ENCODE measurements at places on chromosomes 11 and 22.
A peak's percentile ranks its signal among the peaks of the same experiment; 100 is the strongest.

- DNase-seq: no peak
These were observed 93.1 kb upstream of the SPON1 start for GRCh38 chr11:13869398-13869886.

DNA sequence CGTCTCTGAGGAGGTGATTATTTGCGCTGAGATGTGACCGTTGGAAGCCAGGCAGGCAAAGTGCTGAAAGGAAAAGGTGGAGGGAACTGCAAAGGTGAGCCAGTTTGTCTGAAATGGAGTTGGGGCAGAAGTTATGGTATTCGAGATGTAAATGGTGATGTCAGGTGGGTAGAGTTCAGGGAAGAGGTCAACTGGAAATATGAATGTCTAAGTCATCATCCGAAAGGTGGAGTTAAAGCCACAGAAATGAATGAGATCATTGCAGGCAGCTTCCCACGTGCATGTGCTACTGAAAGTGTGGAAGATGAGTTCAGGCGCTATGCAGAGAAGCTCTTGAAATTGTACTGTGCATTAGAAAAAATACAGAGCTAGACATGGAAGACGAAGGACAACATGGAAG, 2.2 kb upstream of the BPIFC start:
- no peak for DNase-seq

GRCh38 chr22:25369041-25369440, 149.6 kb downstream of the CRYBB2 start:
- no peak for DNase-seq

GRCh38 chr11:116972691-116973090, 125.5 kb downstream of the SIK3 start:
- DNase-seq: no peak

- DNase-seq: no peak
These were observed 115.6 kb downstream of the SGSM3 start for GRCh38 chr22:40485813-40486667.

GRCh38 chr11:21794306-21794705, 398.6 kb upstream of the ANO5 start:
- DNase-seq: no peak

GRCh38 chr11:47434011-47434786, 8.0 kb upstream of the PSMC3 start:
- no peak for DNase-seq

- DNase-seq: no peak
These were observed 18.9 kb downstream of the SHANK3 start for GRCh38 chr22:50691521-50691920.

DNA sequence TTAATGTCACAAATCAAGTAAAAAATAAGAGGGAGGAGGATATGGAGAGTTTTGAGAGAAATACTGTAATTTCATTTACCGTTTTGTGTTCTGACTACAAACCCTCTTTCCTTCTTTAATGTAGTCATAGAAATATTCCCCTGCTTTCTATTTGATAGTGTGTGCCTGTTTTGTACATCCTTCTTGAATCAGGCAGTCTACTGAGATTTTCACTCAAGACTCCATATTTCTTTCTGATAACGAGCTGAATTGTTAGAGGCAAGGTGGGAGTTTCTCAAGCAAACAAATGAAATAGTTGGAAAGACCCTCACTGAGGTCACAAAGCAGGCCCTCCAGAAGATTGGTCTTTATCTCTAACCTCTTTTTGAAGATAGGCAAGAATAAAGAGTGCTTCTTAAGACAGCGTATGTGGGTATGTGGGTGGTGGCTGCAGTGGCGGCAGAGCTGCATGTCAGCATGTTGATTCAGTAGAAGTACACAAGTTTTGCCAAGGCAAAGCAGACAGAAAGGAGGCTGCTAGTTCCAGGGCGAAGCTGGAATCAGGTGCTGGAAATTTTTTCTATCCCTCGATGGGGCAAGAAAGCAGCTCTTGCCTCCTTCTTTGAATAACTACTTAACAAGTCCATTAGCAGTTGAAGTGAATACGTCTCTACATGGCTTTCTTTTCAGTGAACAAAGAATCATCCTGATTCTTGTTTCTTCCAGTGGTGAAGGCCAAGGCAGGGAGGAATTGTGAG, 164.2 kb downstream of the FAM76B start:
- no peak for DNase-seq

- DNase-seq: peak; percentile 79
These were observed 13.0 kb upstream of the CYB5R3 start for GRCh38 chr22:42661985-42662831.

GRCh38 chr11:29124470-29124869, 892.4 kb downstream of the KCNA4 start:
- no peak for DNase-seq

DNA sequence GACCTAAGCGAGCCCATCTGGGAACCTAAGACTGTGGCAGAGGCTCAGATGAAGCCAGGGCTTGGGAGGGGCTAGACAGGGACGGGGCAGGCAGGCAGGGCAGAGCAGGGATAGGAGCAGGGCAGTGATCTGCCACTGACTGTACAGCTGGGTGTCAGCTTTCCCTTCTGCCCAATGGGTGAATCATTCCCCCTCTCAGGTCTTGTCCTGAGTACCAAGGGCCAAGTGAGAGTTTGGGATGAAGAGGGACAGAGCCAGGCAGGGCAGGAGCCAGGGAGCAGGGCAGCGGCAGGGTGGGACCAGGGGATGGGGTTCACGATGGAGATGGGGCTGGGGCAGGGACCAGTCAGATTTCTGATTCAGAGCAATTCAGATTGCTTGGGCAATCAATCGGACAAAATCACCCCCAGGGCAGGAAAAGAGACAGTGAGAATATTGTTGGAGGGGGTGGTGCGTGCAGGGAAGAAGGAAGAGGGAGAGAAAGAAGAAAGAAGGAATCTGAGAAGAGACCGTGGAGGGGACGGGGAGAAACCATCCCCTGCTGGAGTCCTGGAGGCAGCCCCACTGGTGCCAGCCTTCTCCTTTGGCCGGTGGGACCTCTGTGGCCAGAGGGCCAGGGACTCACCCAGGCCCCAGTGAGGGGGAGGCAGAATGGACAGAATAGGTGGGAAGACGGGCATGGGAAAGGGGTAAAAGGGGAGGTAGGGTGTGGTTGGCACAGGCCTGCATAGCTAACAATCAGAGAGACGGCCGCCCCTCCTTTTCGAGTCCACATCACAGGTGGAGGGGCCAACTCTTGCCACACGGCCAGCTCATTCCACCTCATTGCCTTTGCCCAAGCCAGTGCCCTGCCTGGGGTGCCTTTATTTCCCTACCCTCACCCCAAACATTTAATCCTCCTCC, 47.2 kb downstream of the CYTH4 start:
- no peak for DNase-seq

- peak; percentile 17 for DNase-seq
These were observed 27.6 kb downstream of the PLEKHA7 start for GRCh38 chr11:16986434-16987204.

DNA sequence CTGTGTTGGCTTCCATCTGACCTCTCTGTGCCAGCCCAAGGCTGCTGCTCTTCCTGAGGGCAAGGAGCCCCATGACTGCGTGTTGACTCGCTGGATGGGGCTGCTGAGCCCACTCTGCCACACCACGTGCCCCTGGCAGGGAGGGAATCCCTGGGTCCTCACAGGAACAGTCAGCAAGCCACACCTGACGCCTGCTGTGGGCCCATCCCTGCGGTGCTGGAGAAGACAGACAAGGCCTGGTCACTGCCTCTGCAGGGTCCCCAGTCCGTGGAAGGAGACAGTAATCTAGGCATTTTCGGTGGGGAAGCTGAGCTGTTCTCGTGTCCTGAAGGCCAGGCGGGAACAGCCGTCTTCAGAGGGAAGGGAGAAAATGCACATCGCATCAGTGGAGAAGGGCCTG, 10.6 kb upstream of the PPP6R3 start:
- DNase-seq: no peak

GRCh38 chr11:63845911-63846310, 7.0 kb downstream of the MARK2 start:
- DNase-seq: no peak

DNA sequence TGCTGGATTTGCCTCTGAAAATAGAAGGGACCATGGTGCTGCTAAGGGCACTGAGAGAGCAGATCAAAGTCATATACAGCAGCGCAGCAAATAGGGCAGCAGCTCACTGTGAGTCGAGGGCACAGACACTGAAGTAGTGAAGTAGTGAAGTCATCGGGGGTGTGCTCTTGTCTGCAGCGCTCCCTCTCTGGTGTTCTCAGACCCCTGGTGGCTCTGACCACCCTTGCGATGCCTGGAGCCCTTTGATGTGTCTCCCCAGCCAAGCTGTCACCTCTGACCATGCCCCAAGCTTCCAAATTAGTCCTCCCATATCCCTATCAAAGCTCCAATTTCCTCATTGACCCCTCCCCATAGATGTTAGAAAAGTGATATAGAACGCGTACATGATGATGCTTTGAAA, 27.7 kb upstream of the EIF3M start:
- no peak for DNase-seq

- DNase-seq: no peak
These were observed 1.5 kb downstream of the TNNT3 start for GRCh38 chr11:1920909-1921573.

GRCh38 chr22:29003975-29004646, 57.5 kb downstream of the C22orf31 start:
- DNase-seq: no peak

GRCh38 chr11:86444981-86445380, 70.3 kb downstream of the CCDC81 start:
- no peak for DNase-seq

DNA sequence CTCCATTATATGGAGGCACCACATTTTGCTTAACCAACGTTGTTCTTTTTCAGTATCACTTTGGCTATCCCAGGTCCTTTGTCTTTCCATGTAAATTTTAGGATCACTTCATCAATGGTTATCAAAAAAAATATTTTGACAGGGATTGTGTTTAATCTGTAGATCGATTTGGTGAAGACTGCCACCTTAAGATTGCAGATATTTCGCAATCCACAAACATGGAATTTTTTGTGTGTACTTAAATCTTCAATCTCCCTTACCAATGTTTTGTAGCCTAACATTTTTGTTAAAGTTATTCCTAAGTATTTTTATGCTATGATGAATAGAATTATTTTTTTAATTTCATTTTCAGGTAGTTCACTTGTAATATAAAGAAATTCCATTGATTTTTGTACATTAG, 18.6 kb downstream of the PLAAT5 start:
- DNase-seq: no peak

DNA sequence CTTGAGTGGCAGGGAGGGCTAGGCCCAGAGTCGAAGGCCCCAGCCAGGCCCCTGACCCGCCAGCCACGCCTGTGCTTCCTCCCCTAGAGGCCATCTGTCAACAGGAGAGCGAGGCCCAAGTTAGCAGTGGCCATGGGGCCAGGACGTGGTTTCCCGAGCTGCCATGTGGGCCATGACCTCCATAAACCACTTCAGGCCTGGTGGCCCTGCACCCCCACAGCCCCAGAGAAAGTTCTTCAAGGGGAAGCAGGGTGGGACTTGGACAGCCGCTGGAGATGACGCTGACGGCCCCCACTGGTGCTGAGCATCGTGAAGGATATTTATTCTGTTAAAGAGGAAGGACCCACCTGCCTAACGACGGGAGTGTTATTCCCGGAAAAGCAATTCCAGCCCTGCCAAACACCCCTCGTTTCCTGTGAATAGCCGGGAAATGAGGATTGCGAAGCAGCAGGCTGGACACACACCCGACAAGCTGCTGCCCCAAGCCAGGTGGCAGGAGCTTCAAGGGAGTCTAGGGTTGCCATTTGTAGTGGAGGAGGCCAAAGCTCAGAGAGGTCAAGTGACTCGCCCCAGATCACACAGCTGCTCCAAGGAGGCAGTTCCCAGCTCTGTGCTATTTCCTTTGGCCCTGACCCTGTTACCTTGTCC, 12.8 kb downstream of the PRR5 start:
- no peak for DNase-seq

DNA sequence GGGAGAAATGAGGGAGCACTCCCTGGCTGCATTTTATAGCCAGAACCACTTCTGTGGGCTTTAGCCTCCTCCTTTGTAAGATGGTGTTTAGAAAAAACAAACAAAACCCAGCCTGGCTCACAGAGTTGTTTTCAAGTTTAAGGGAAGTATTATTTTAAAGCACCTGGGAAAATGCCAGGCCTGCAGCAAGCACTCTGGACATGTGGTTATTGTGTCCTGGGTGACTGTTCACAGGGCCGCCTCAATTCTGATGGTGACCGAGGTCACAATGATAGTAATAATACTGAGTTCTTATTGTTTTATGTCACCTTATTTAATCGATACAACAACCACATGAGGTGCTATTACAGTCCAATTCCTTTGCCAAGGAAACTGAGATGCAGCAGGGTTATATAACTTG, 20.7 kb upstream of the SLC22A12 start:
- DNase-seq: no peak

DNA sequence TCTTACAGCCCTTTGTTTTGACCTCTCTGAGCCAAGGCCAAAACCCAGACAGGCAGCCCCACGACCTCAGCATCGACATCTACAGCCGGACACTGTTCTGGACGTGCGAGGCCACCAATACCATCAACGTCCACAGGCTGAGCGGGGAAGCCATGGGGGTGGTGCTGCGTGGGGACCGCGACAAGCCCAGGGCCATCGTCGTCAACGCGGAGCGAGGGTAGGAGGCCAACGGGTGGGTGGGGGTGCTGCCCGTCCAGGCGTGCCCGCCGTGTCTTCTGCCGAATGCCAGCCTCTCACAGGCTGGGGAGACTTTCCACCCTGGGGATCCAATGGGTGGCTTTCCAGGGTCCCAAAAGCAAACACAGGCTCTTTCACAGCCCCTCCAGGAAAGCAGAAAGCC, 37.1 kb upstream of the PPP6R3 start:
- no peak for DNase-seq

DNA sequence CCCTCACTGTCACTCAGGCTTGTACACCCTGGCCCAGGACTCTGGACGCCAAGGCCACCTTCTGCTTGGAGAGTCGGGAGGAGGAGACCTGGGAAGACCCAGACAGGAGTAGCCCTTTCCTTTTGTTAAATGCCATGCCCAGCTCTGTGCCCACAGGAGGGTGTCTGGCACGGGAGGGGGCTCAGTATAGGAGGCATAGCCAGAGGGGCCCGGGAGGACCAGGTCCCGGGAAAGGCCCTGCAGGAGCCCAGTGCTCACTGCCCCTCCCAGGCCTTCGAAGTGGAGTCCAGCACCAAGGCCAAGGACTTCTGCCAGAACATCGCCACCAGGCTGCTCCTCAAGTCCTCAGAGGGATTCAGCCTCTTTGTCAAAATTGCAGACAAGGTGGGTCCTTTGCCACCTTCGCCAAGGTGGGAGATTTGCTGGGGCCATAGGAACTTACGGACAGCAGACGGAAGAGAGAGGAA, 79.0 kb downstream of the MYO7A start:
- no peak for DNase-seq

DNA sequence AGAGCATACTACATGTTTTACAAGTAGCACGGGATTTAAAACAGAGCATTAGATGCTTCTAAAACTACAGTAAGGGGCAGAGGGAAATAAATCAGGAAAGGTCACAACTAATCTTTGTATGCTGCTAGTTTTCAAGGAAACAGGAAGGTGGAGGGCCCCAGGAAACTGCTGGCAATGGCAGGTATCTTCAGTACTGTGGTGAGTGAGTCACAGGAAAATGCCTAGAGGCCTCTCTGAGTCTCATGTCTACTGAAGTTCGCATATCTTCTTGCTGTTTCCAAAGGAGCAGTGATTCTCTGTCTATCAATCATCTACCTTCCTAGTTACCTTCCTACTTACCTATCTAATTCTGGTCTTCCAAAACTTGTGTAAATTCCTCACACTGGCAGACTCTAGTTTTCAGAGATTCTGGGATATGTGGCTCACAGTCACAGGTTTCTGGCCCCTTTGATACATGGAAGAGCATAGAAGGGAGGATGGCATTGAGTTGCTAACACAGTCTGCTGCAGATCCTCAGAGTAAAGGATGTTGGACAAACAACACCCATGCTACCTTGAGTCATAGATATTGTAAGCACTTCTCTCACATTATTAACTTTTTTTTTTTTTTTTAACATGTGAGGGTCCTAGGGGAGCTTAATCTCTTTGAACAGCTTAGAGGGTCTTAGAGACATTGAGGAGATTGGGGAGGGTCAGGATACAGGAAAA, 58.8 kb upstream of the SYN3 start:
- DNase-seq: no peak

Data from stimulated activated CD4-positive, alpha-beta T cell treated with anti-CD3 and anti-CD28 coated beads, TNF-alpha, amount 100 ng/mL, for 48 hours (primary cell).